ENCODE measurements at places on chromosomes 4 and X. TPM values are rescaled to one million over a fixed set of nuclear protein-coding genes. Genes with fewer than 3 reads are reported as not detected.

GRCh38 chr4:27148211-27148895 is 287.7 kb downstream of the STIM2 start:
- H3K27ac ChIP-seq = no peak overlapping the region
- no peak for DNase-seq
- H3K4me3 ChIP-seq = no peak overlapping the region
- H3K4me1 ChIP-seq = no peaks in the 10 kb centered on the region

DNA sequence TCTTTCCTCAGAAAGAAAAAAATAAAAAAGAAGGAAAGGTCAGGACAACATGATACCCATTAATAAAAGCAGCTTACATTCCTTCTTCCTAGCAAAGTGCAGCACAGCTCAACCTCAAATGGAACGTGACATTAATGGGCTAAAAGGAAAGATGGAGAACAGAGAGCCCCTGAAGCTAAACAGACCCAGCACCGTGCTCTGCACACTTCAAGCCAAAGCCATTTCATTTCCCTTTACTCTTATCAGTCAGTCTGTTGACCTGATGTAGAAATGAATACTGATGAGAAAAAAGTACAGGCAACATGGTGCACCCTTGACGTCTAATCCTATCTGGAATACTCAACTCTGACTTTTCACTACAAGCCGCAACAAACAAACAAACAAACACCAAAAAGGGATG is 57.7 kb upstream of the EDNRA start:
- H3K27me3 ChIP-seq = no peaks in the 10 kb centered on the region
- H3K27ac ChIP-seq = no peak overlapping the region
- H3K4me3 ChIP-seq = no peak overlapping the region
- no peaks in the 10 kb centered on the region for H3K4me1 ChIP-seq
- DNase-seq = no peak
- H3K36me3 ChIP-seq = no peaks in the 10 kb centered on the region

- H3K4me1 ChIP-seq = peaks cover 2% of the 10 kb centered on the region
- no peak overlapping the region for H3K4me3 ChIP-seq
- no peaks in the 10 kb centered on the region for H3K27me3 ChIP-seq
- H3K36me3 ChIP-seq = no peaks in the 10 kb centered on the region
Observed at GRCh38 chr4:40043786-40044185, 12.9 kb upstream of the N4BP2 start.

PRDM8 gene
- total RNA-seq = 10.2 TPM

DNA sequence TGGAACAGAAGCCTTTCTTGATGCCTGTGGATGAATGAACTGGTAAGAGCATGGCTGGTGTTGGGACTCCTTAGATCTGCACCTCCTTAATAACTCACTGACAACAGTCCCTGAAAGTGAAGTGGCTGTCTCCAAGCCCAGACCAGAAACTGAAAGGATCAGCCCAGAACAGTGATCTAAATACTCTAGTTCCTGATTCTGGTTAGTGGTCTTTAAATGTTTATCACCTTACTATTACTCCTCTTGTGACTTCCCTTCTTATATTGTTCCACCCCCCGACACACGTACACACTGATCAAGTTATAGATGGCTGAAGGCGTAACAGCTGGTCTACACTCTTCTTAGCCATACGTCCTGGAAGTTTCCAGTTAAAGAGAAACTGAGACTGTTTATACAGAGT is 33.8 kb upstream of the ARMCX2 start:
- peaks cover 19% of the 10 kb centered on the region for H3K27me3 ChIP-seq
- no peak for DNase-seq
- peaks cover 4% of the 10 kb centered on the region for H3K4me1 ChIP-seq
- H3K36me3 ChIP-seq = no peaks in the 10 kb centered on the region

- H3K4me3 ChIP-seq = peak overlapping the region; percentile 93
- peaks cover 50% of the 10 kb centered on the region for H3K4me1 ChIP-seq
- peak overlapping the region; percentile 87 for H3K27ac ChIP-seq
- no peaks in the 10 kb centered on the region for H3K27me3 ChIP-seq
Observed at GRCh38 chr4:7045961-7046921, 3.1 kb downstream of the TADA2B start.

- no peaks in the 10 kb centered on the region for H3K36me3 ChIP-seq
- no peak overlapping the region for H3K4me3 ChIP-seq
- DNase-seq = no peak
- no peak overlapping the region for H3K27ac ChIP-seq
- no peaks in the 10 kb centered on the region for H3K27me3 ChIP-seq
Observed at GRCh38 chr4:117660668-117661067, 373.6 kb upstream of the NDST3 start.

KLHL13 gene
- 0.96 TPM for total RNA-seq

DNA sequence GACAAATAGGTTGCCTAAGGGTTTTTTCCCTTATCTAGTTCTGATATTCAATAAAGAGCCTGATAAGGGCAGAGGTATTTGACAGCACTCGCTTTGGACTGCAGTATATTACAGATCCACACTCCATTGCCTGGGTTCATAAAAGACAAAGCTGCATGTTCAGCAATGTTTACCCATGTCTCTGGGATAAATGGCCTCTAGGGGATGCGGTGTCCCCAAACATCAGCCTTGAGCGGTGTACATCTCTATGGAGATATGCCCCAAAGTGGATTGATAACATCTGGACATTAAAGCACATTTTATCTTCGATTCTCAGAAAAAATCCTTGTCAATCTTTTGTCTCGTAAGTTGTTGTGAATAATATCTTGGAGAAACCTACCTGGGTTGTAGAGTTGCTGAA is 660.8 kb upstream of the AADAT start:
- no peak for DNase-seq
- no peak overlapping the region for H3K4me3 ChIP-seq
- no peaks in the 10 kb centered on the region for H3K36me3 ChIP-seq
- H3K4me1 ChIP-seq = no peaks in the 10 kb centered on the region

NAT8L gene
- total RNA-seq = not detected
